Epithelial cell of proximal tubule (primary cell): ENCODE measurements at places on chromosomes 5 and 9.
A peak's percentile ranks its signal among the peaks of the same experiment; 100 is the strongest.

DNA sequence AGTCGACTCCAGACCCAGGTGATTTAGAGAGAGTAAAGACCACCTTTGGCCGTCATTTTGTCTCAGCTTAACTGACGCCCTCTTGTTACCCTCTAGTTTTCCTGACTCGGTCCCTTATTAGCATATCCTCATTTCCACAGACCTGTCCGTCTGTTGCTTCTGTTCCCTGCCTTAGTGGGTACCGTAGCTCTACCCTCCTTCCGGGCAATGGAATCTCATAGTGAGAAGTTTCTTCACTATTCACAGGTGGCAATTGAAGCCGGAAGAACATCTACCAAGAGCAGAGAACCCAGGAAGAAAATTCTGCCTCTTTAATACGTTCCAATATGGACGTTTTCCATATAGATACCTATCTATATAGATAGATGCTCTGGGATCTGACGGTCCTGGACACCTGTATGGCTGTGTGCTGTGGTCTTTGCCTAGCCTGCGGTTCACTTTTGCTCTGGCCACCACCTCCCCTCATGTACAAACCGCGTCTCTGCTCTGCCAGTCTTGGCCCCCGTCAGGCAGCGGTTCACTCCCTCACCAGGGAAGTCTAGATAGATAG, 652 bp upstream of the TMEM161B start:
- no peak for DNase-seq

- DNase-seq = no peak
These were observed 79.6 kb downstream of the SMIM15 start for GRCh38 chr5:61082516-61083280.

DNA sequence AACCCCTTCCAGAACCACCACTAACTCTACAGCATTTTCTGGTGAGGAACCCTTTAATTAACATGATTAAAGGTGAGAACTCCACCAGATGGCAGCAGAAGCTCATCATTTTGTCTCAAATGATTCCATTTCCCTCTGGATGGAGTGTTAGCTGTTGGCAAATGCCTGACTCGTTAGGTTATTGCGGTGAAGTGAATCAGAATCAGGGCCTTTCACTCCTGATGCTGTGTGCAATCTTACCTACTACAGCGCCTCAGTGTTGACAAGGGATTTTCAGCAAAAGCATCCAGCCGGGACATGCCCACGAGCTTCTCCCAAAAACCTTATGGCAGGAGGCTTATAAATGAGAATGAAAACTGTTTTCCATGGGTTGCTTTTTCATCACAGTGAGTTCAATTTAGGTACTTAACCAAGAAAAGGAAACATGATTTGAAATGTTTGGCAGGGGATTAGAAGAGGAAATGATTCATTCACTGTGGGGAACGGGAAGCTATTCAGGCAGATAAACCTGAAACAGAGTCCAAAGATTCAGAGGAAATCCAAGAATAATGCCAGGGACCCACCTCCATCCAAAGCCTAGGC, 48.0 kb upstream of the CAST start:
- DNase-seq = peak; percentile 89

- peak; percentile 62 for DNase-seq
These were observed 23.7 kb upstream of the NPR3 start for GRCh38 chr5:32687499-32687831.

GRCh38 chr9:33809506-33809905, 7.5 kb upstream of the UBE2R2 start:
- no peak for DNase-seq

DNA sequence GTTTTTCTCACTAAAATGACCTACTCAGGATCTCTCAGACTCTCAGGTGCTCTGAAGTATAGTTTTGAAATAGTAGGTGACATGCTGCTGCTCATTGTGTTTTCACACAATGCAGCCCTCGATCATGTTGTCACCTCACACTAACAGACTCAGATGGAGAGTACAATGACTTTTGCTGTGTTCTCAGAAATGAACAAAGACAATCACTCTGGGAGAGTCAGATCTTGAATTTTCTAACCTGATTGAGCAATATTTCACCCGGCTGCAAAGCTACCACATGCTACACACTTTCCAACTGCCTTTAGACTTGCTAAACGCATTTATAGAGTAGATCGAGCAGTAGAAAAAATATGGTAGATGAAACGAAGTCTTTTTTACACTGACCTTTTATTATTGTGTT, 113.4 kb downstream of the ST8SIA4 start:
- DNase-seq = no peak

GRCh38 chr5:143182106-143182505, 221.4 kb downstream of the NR3C1 start:
- DNase-seq = no peak

DNA sequence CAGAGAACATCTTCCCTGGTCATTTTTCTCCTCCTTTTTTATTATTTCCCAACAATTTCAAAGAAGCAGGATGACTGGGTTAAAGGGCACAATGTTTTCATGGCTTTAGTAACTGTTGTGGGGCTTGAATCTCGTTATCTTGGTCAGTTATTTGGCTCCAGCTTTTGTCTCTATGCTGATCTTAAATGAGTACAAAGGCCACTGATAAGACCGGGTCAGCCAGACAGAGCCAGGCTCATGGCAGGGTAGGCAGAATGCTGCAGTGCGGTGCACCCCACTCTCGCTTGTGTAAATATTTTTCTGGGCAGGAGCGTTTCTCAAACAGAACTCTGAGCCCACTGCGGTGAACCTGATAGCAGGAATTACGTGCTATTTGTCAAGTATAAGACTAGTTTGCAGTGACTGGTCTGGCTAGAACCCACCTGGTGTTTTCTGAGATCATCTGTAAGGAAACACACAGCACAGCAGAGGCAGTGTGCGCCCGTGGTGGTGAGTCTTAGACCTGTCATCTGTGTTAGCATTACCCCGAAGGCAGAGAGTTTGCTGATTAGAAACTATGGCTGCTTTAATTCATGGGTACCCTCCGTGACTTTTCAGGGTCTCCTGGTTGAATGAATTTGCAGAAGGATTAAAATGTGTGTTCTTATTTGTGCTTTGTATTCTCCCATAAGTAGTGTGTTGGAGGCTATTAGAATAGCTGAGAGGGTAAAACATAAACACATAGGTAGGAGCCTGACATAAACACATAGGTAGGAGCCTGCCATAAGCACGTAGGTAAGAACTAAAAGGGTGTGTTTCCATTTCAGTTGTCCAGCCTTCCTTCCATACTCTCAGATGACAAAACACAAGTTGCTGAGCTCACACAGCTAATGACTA, 158.6 kb upstream of the DMRT1 start:
- no peak for DNase-seq

DNA sequence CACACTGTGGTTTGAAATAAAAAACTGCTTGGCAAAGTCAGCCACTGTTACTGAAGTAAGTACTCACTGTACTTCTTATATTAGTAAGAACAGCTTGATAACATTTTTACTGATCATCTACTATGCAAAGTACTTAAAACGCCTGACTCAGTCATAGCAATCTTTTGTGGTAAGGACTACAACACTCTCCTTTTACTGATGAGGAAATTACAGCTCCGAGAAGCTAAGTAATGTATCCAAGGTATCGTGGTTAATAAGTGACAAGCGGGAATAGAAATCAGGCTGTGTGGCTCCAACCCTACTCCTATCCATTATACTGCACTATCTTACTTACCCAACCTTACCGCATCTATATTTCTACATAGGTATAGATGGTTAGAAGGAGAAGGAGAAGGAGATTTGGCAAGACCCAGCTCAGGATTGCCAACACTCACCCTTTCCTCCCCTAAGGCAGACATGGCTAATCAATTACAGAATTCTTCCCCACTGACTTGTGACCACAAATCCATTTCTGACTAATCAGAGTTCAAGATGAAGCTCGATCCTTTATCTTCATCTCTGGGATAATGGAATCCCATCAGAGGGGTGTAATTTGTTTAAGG, 281.4 kb downstream of the SPOCK1 start:
- peak; percentile 87 for DNase-seq

- DNase-seq = no peak
These were observed 152.5 kb upstream of the CLINT1 start for GRCh38 chr5:158011422-158011821.

DNA sequence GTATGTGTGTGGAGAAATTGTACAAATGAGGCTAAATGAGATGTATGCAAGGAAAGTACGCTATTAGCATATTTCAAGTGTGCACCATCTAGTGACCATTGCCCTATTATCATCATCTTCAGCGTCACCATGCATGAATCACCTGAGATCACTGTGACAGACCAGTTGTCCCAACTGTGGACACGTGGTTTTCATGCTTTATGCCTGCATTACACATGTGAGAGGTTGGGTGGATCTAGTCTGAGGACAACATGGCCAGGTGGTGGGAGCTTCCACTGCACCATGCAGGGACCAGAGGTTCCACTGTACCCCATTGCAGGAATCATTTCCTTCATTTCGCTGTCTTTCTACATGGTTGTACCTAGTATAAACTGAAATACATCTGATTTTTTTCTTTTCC, 329.8 kb downstream of the SLIT3 start:
- no peak for DNase-seq

DNA sequence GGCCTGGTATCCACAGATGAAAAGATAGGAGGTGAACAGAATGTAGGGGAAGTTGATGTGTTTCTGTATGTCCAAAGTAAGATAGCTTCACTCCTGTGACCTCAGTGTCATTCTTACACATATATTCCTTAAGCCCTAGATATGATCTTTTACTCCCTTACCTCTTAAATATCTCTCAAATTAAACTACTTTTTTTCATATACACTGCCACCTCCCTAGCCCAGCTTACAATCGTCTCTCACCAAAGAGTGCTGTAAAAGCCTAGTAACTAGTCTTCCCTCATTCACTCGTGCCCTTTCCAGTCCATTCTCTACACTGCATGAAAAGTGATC, 5.3 kb downstream of the DNAI1 start:
- no peak for DNase-seq

GRCh38 chr5:140345919-140346347, 470 bp downstream of the HBEGF start:
- no peak for DNase-seq

DNA sequence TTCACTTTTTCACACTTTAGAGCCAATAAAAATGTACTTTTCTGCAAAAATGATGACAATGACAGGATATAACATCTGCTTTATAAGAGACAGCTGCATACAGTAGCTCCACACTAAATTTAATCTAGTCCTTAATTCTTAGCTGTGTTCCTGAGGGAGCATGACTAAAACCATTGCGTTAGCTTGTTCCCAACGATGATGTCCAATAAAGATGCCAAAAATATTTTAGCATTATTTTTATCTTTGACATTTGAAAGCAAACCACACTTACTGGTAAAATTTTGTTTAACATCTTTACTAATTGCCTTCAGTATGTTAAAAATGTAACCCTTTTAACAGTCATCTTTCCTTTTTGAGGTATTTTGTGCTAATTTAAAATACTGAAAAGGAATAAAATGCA, 382.7 kb downstream of the CHSY3 start:
- DNase-seq = no peak

DNA sequence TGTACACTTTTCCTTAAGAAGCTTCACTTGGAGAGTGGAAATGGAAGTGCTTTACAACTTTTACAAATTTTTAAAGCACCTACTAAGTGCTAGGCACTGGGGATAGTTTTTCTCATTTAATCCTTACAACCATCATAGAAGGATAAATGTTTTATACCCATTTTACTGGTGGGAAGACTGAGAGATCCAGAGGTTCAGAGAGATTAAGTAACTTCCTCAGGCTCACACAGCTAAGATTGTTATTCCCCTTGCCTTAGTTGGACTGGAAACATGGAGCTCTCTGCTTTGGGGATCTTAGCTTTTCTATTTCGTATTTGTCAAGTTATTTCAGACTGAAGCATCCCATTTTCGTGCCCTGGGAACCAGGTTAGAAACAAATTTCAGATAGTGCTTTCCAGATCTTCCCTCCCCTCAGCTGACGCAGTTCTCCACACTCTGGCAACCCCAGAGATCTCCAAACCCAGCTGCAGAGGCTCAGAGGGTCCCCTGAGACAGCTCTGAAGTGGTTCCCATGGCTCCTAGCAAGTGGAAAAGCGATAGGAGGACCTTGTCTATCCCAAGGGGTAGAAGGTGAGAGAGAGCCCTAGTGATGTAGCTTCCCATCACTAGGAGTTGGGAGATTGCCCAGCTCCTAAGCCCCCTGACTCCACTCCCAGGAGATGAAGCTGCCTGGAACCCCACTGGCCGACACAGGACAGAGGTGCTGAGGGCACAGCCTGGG, 16.2 kb upstream of the GABBR2 start:
- DNase-seq = no peak

- no peak for DNase-seq
These were observed 70.7 kb upstream of the DHFR start for GRCh38 chr5:80725446-80725845.

DNA sequence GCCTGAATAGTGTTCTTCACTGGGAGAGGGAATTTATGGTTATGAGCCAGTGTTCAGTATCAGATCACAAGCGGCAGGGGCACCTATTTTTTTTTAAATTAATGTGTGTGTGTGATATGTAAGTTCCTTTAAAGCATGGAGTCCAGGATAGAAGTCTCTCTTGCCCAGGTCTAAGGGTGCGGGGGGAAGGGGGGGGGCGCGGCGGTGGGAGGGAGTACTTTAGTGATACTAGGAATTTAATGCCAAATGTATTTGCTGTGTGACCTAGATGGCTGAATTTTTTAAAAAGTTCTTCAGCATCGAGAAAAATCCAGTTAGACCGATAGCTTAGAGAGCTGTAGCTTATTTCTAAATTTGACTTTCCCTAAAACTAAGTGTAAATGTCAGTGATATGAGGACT, 1.5 kb upstream of the FCHO2 start:
- DNase-seq = no peak

DNA sequence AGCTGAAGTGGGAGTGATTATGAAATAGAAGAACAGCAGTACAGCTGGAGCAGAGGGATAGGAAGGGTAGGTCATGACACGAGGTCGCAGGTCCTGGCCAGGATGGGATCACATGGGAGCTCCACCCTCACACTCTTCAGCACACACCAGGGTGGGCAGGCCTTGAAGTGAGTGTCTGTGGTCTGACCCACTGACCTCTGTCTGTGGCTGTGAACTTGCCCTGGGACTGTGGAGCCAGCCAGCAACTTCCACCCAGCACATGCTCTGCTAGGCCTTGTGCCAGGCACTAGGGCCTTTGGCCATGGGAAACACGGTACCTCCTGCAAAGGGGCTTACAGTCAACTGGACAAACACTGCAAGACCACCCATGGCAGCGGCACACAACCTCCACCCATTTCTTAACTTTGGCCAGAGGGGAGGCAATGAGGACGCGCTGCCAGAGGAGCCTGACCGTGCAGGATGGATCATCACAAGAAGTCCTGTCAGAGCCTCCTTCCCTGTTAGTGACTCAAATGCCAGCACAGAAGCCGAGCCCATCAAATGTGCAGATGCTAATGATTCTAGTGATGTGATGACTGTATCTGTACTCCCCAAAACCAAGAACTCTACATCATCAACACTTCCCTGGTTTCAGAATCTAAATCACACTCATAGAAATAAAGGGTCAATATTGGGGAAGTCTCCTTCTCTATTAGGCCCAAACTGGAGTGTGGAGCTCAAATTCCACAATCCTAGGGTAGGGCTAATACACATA, 113.6 kb downstream of the DPYSL3 start:
- no peak for DNase-seq

GRCh38 chr9:77063645-77064285, 44.3 kb downstream of the FOXB2 start:
- peak; percentile 4 for DNase-seq

GRCh38 chr5:18497089-18497488, 862.8 kb downstream of the TAF11L14 start:
- DNase-seq = no peak

- no peak for DNase-seq
These were observed 1.0 kb downstream of the AQP3 start for GRCh38 chr9:33446240-33446945.

- DNase-seq = no peak
These were observed 7.2 kb upstream of the ARRDC3 start for GRCh38 chr5:91390268-91390667.
